Activated CD4-positive, CD25-positive, alpha-beta regulatory T cell treated with anti-CD3 and anti-CD28 coated beads, Interleukin-2, amount 50 U/mL, for 72 hours (primary cell): ENCODE measurements at places on chromosomes 11 and 22.
A peak's percentile ranks its signal among the peaks of the same experiment; 100 is the strongest.

- no peak for DNase-seq
Measured at GRCh38 chr11:132621976-132622580, 910.2 kb downstream of the OPCML start.

- DNase-seq, result no peak
Measured at GRCh38 chr11:16167706-16168487, 188.4 kb downstream of the SOX6 start.

GRCh38 chr11:78259777-78260487 lies 71.2 kb downstream of the USP35 start:
- DNase-seq, result no peak

GRCh38 chr11:93857413-93858120 lies 7.1 kb upstream of the VSTM5 start:
- DNase-seq, result no peak

DNA sequence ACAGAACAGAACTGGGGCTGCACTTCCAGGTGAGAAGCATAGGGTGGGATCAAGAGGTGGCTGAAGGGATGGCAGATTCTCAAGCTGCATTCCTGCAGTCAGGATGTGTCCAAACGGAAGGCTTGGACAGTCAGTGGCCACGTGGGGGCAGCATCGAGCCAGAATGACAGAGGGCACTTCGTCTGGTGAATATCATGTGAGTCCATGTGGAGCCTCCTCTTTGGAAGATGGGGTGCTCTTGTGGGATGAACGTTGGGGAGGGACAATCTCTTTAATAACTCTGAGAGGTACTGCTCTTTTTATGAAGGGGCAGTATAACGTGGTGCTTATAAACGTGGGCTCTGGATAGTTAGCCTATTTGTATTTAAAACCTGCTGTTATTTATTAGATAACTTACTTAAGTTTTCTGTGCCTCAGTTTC lies 154.9 kb upstream of the NAV2 start:
- peak; percentile 71 for DNase-seq

- no peak for DNase-seq
Measured at GRCh38 chr11:32671051-32671450, 87.4 kb downstream of the EIF3M start.

DNA sequence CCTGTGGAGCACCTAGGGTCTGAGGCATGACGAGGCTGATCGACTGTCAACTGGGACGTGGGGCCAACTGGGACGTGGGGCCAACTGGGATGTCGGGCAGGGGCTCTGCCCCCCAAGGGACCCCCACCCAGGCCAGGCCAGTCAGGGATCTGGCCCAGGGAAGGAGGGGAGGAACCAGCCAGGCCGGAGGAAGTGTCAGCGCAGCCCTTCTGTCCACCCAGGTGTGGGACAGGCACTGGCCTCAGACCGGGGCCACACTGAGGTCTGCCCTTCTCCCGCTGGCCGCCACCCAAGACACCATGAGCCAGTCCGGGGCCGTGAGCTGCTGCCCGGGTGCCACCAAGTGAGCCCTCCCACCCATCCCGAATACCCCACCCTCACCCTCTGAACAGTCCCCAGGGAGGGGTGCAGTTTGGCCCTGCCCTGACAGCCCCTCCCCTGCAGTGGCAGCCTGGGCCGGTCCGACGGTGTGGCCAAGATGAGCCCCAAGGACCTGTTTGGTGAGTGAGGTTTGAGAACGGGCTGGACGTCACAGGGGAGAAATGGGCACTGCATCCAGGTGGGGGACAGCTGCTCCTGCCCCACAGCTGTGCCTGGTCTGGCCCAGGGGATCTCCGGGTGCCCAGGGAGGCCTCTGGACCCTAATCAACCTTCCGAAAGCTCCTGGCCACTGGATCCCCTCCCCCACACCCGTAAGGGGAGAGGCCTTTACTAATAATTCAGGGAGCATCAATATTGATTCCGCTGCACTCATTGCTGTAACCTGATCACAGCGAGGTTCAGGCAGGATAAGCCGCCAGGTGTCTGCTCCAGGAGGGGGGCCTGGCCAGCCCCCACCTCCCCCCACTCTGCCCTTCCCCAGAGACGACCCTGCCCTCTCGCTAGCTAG lies 3.3 kb downstream of the EPS8L2 start:
- DNase-seq, result no peak

DNA sequence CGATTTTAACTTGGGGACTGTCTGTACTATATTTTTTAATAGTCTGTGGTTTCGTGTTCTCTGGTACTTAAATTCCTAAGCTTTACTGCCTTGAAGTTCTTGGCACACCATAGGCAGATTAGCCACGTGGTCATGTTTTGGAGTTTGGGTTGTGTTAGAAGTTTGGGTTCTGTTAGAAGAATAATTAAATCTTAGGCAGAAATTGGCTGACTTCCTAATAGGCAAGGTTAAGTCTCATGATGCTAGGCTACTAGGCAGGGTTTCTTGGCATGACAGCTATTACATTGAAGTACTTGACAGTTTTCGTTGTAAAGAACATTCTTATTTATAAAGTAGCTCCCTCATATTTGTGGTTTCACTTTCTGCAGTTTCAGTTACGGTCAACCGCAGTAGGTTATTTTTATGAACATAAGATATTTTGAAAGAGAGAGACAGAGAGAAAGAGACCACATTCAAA lies 30.0 kb upstream of the MMP7 start:
- DNase-seq, result no peak

- no peak for DNase-seq
Measured at GRCh38 chr11:61814247-61814957, 2.4 kb downstream of the FADS1 start.

DNA sequence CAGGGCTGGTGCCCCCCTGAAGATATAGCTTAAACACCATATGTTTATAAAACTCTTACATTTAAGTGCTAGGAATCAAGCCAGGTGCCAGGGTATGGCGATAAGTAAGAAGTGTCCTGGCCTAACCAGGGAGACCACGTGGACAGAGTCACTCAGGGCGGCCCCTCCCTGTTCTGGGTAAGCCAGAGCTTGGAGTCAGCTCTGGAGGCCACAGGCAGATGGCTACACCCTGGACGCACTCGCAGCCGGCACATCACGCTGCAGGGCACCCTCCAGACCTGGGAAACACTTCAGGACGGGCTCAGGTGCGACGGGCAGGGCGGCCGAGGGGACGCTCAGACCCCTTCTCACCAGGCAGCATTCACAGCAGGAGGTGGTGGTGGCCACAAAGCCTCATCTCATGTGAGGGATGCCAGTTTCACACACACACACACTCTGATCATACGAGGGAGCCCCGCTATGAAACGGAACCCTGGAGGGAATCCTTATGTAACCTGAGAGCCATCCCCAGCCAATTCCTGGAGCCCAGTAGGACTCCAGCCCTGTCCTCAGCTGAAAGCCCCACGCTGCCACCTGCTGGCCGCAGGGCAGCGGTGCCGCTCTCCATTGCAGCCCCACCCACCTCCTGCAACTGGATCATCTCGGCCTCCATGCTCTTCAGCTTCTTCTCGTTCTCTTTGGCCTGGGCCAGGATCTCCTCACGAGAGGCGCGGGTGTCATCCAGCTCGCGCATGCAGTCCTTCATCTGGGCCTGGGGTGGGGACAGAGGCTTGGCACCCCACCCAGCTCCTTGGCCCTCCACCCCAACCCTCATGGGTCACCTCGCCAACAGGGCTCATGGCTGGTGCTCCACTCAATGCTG lies 33.4 kb downstream of the APOL1 start:
- DNase-seq, result peak; percentile 65
